Muscle of leg (tissue), 16 donors: ENCODE measurements at places on chromosomes 3 and 15.
A peak's percentile ranks its signal among the peaks of the same experiment; 100 is the strongest.

DNA sequence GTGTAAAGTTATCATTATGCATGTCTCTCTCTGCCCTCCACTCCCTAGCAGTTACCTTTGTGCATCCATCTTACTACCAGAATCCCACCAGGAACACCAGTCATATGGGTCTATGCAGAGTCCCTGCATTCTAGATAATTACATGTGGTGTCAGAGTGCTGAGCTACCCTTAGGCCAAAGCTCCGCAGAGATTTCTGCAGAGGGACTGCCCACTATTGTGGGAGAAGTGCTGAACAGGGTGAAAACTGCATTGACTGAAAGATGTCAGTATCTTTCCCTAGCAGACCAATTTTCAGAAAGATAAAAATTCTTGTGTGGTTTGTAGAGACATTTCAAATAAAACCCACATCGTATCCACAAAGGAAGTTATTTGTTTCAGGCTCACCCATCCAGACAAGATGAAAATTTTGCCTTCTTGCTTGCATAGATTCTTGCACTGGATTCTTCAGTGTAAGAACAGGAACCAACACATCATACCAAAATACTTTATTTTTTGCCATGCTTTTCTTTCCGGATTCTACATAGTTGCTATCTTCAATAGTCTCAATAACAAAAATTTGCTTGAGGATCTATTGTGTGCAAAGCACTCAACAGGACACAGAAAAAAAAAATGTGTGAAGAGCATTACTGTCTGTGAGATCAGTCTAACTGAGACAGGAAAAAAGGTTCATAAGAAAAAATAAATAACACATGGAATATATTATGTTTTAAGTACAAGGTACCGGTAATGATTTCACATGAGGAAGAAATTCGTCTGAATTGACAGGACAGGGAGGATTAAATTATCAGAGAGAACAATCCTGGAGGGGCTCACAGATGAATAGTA, 32.0 kb upstream of the CCDC80 start:
- H3K4me1 ChIP-seq = peaks cover 2% of the 10 kb centered on the region
- H3K27ac ChIP-seq = no peak overlapping the region
- no peak for DNase-seq
- H3K4me3 ChIP-seq = no peak overlapping the region

GRCh38 chr15:60526127-60526616, 47.2 kb upstream of the ICE2 start:
- H3K36me3 ChIP-seq = peaks cover 2% of the 10 kb centered on the region
- H3K27ac ChIP-seq = peak overlapping the region; percentile 9
- H3K27me3 ChIP-seq = no peaks in the 10 kb centered on the region
- peak; percentile 52 for DNase-seq
- no peak overlapping the region for H3K4me3 ChIP-seq

DNA sequence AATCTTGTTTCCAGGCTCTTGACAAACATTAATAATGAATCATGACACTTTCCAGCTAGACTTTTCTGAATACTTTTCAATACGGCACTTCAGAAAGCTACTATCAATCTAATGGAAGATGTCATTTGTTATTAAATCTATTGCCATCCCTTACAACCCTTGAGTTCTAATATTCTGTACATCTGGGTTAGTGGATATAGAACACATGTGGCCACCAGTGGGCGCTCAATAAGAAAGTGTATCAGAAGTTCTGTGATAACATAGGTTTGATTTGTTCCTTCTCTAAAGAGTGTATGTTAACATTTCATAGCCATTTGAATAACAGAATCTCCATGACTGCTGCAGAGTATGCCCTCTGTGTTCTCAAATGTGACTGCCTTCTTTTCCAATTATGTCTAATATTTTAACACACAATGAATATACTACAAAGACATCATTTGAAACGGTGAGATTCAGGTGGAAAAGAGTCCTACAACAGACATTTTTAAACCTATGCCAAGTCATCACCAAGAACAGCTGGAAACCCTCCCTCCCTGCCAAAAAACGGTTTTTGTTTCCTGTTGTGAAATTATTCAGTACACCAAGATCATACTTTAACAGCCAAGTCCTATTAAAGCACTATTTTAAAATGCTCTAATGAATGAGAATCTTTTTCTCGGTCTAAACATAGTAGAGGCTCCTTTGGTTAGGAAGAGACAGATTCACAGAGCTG, 22.2 kb downstream of the ALDH1A2 start:
- no peaks in the 10 kb centered on the region for H3K4me1 ChIP-seq
- H3K27ac ChIP-seq = no peak overlapping the region
- H3K4me3 ChIP-seq = no peak overlapping the region
- peak; percentile 34 for DNase-seq

DNA sequence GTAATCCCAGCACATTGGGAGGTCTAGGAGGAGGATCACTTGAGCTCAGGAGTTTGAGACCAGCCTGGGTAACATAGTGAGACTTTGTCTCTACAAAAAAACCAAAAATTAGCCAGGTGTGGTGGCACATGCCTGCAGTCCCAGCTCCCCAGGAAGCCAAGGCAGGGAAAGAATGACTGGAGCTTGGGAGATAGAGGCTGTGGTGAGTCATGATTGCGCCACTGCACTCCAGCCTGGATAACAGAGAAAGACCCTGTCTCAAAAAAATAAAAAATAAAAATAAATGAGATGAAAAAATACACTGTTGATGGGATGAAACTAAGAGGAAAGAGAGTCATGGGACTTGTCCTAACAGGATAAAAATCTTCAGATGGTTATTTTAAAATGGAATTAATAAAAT, 137.6 kb downstream of the IMPG2 start:
- no peak overlapping the region for H3K4me3 ChIP-seq
- H3K4me1 ChIP-seq = no peaks in the 10 kb centered on the region
- no peak overlapping the region for H3K27ac ChIP-seq
- no peak for DNase-seq
- no peaks in the 10 kb centered on the region for H3K27me3 ChIP-seq

- no peak overlapping the region for H3K4me3 ChIP-seq
- H3K27ac ChIP-seq = no peak overlapping the region
- peaks cover 17% of the 10 kb centered on the region for H3K4me1 ChIP-seq
Observed at GRCh38 chr15:96350934-96351724, 20.6 kb downstream of the NR2F2 start.

DNA sequence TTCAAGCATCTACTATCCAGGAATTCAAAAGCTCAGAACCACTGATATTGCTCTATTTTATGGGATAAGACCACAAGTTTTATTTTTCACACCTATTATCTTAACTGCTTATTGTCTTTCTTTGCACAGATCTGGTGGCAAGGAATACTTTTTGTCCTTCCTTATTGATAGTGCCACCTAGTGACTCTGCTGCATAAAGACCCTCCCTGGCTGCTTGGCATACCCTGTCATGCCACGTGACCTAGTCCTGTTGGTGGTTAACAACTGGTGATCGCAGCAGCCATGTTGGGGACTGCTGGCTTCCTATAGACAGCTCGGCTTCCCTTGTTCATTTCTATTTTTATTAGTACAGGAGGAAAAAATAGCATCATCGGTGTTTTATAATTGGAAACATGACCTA, 236.3 kb downstream of the MEX3B start:
- DNase-seq = peak; percentile 55
- H3K27me3 ChIP-seq = no peaks in the 10 kb centered on the region
- no peak overlapping the region for H3K4me3 ChIP-seq
- no peak overlapping the region for H3K27ac ChIP-seq

DNA sequence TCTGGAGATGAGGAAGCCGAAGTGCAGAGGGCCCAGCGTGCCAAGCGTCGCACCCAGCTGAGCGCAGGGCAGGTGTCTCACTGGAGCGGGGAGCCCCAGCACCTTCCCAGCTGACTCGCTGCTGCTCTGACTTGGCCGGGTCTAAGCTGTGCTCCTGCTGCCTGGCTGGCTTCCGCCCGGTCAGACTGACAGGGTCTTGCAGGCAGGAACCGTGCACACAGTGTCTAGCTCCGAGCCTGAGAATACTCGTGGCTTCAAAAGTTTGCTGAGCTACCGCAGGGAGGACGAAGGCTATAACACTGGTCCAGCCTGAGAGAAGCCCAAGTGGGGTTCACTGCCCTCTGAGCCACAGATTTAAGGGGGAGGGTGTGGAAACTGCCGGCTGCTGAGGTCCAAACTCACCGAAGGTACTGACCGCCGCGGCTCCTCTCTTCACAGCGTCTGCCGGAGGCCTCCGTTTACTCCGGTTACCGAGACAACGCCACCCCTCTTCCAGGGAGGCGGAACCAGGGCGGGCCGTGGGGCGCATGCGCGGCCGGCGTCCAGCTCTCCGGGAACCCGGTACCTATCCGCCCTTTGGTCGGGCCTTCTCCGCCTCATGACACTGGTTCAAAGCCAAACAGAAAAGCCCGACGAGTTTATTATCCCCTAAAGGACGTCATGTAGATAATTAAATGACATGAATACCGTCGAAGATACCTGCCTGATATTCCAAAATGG, at the start of gene CFAP44:
CFAP44 (minus strand) TSS at position 443 of the 720 bp plus-strand sequence. CDS start 7,829 bp downstream, outside the sequence.
- H3K27ac ChIP-seq = no peak within 1 kb of the TSS
- peaks cover 4% of the 10 kb centered on the region for H3K4me1 ChIP-seq
- no peaks in the 10 kb centered on the region for H3K36me3 ChIP-seq
- H3K27me3 ChIP-seq = no peaks in the 10 kb centered on the region
- peak; percentile 89 for DNase-seq

DNA sequence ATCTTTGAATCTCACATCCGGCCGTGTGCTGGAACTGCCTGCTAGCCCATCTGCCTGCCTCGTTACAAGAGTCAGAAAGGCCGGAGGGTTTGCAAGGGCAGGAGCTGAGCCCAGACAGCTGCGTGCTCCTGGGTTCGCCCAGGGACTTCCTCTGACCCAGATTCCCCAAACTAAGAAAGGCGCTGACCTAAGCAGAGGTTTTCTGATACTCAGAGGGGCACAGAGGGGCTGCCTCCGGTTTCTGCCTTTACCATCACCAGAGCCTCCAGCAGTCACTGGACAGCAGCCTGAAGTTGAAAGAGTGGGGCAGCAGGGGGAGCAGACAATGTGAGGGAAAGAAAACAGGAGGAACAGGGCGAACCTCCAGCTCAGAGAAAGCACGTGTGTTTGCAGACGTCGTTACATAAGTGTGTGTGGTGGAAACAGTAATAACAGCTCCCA, 33.4 kb upstream of the RAD18 start:
- H3K27me3 ChIP-seq = no peaks in the 10 kb centered on the region
- peaks cover 14% of the 10 kb centered on the region for H3K4me1 ChIP-seq
- peaks cover 20% of the 10 kb centered on the region for H3K36me3 ChIP-seq
- peak; percentile 96 for DNase-seq
- H3K4me3 ChIP-seq = no peak overlapping the region
- peak overlapping the region; percentile 83 for H3K27ac ChIP-seq

- H3K4me3 ChIP-seq = no peak overlapping the region
- no peaks in the 10 kb centered on the region for H3K27me3 ChIP-seq
- H3K36me3 ChIP-seq = no peaks in the 10 kb centered on the region
- no peak for DNase-seq
Observed at GRCh38 chr3:4948395-4948794, 30.8 kb upstream of the BHLHE40 start.

DNA sequence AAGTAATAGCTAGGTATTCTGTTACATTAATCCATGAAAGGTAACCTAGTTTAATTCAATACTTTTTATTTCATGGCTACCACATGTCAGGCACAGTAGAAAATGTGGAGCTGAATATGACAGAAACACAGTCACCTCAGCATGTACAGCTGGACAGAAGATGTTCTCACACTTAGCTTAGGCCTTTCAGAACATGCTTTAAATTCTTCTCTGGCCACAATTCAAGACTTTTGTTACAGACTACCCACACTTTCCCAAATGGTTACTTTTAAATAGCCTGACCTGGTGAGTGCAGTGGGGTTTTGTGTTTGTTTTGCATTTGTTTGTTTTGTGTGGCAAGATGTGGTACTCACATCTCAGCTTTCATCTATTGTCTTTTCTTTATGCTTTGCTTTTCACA, 1079.5 kb downstream of the IGSF11 start:
- H3K4me1 ChIP-seq = no peaks in the 10 kb centered on the region
- H3K27me3 ChIP-seq = no peaks in the 10 kb centered on the region
- no peak overlapping the region for H3K4me3 ChIP-seq
- no peak for DNase-seq
- H3K36me3 ChIP-seq = no peaks in the 10 kb centered on the region

GRCh38 chr3:10523561-10523960, 18.2 kb upstream of the ATP2B2 start:
- DNase-seq = no peak
- no peak overlapping the region for H3K4me3 ChIP-seq
- H3K27me3 ChIP-seq = peaks cover 35% of the 10 kb centered on the region
- no peaks in the 10 kb centered on the region for H3K36me3 ChIP-seq
- H3K27ac ChIP-seq = no peak overlapping the region

DNA sequence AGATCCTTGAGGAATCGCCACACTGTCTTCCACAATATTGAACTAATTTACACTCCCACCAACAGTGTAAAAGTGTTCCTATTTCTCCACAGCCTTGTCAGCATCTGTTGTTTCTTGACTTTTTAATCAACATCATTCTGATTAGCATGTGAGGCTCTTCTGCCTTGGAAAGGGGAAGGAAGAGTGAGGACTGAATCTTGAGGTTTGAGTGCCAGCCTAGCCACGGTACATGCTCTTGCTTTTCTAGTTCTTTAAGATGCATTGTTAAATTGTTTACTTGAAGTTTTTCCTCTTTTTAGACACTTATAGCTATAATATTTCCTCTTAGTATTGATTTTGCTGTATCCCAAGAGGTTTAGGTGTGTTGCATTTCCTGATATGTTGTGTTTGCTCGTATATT, 596.1 kb downstream of the OTOL1 start:
- H3K4me1 ChIP-seq = no peaks in the 10 kb centered on the region
- DNase-seq = no peak
- no peak overlapping the region for H3K27ac ChIP-seq

- H3K36me3 ChIP-seq = peaks cover 2% of the 10 kb centered on the region
- H3K4me3 ChIP-seq = no peak overlapping the region
- H3K4me1 ChIP-seq = peaks cover 7% of the 10 kb centered on the region
- no peak for DNase-seq
- no peaks in the 10 kb centered on the region for H3K27me3 ChIP-seq
Observed at GRCh38 chr3:196662711-196663571, 23.4 kb downstream of the NRROS start.

GRCh38 chr3:8962226-8962861, 928 bp downstream of the RAD18 start:
- no peaks in the 10 kb centered on the region for H3K36me3 ChIP-seq
- H3K27ac ChIP-seq = no peak overlapping the region
- H3K27me3 ChIP-seq = peaks cover under 1% of the 10 kb centered on the region
- H3K4me3 ChIP-seq = peak overlapping the region; percentile 82

DNA sequence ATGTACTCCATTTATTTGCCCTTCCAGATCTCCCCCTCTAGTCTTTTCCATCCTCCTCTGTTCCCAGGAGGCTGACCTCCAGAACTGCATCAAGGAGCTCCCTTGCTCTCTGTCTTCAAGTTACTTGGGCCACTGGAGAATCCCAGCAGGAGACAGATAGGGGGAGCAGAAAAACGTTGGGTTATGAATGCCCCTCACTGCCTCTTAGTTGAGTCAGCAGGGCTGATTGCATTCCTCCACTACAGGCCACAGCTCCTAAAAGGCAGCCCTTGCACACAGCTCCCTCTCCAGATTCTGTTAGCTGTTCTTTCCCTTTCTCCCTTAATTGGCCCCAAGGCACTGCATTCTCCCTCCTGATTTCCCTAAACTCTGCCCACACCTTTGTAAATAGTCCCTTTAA, 12.4 kb upstream of the CEP152 start:
- no peaks in the 10 kb centered on the region for H3K27me3 ChIP-seq
- no peak overlapping the region for H3K27ac ChIP-seq
- no peak overlapping the region for H3K4me3 ChIP-seq
- no peak for DNase-seq
- no peaks in the 10 kb centered on the region for H3K36me3 ChIP-seq
